Right lung (tissue), 10 donors: ENCODE measurements at places on chromosomes 6 and 20. TPM values are rescaled to one million over a fixed set of nuclear protein-coding genes. Genes with fewer than 3 reads are reported as not detected.

KATNA1 gene
- 39.4 TPM for polyA plus RNA-seq

GABRR2 gene
- polyA plus RNA-seq = 0.96 TPM

LYRM4 gene
- 48.5 TPM for polyA plus RNA-seq

DNA sequence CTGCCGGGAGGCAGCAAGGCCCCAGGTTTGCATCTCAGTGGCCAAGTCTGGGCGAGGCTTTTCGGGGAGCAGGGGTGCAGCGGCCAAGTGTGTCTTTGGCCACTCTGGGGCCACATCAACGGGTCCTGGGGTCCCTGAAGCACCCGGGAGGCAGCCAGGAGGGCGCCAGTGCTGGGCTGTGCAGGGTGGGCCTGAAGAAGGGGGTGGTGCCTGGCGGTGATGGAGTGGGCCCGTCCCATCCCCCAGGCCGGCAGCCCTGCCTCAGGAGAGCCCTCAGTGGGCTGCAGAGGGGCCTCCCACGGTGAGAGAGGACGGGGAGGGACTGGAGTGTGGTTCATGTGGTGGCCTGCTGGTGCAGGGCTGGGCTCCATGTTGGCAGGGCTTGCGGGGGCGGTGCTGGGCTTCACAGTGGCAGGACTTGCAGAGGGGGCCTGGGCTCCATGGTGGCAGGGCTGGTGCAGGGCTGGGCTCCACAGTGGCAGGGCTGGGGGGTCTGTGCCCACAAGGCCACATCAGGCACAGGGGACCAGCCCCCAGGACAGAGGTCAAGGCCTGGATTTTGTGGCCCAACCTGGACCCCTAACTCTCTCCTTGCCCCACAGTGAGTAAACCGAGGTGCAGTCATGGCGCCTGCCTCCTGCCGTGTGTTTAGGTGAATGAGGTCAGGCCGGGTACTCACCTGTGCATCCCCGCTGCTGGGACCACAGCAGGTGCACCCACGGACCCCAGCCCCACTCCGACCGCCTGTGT, 10.5 kb upstream of the BHLHE23 start:
- DNase-seq = no peak

GRCh38 chr6:69935079-69935478, 68.7 kb downstream of the COL19A1 start:
- no peak for DNase-seq

DNA sequence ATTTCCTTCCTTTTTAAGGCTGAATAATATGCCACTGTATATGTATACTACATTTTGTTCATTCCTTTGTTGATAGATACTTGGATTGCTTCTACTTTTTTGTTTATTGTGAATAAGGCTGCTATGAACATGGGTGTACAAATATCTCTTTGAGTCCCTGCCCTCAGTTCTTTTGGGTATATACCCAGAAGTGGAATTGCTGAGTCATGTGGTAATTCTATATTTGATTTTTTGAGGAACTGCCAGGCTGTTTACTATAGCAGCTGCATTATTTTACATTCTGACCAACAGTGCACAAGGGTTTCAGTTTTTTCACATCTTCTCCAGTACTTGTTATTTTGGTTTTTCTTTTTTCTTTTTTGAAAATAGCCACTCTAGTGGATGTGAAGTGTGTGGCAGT, 34.1 kb downstream of the CDS2 start:
- no peak for DNase-seq

DNA sequence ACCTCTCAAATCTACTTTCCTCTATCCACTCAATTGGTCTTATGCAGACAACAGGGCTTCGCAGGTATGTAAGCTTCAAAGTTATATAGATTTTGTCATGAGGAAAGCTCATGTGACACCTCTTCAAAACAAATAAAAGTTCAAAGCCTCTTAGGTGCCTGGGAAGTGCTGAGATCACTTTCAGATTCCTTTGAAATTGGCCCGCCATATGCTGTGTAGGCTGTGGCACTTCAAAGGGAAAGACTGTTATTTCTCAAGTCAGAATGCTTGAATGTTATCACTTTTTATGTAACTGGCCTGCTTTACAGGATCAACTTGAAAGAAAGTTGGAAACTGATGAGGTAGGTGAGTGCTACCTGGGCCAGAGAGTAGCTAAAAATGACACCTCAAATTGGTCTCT, 67.1 kb upstream of the GFRAL start:
- no peak for DNase-seq

DNA sequence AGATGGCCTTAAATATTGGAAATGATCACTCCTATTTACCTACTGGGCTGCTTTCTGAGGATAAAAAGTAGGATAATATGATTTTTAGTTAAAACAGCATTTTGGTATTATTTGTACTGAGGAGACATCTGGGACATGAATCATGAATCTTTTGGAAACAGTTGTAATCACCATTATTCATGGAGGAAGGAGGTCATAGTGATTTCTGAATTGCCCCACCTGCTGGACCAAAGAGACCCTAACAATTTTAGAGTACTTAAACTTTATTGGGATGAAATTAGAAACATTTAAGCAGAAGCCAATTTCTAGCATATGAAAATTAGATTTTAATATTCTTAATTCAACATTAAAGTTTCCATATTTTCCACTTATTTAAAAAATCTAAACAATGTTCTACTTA, 108.4 kb upstream of the SIM1 start:
- DNase-seq = no peak
